ENCODE measurements at places on chromosomes 5 and 9.

GRCh38 chr9:130316430-130316829 lies 50.9 kb downstream of the HMCN2 start:
- no peak for DNase-seq

DNA sequence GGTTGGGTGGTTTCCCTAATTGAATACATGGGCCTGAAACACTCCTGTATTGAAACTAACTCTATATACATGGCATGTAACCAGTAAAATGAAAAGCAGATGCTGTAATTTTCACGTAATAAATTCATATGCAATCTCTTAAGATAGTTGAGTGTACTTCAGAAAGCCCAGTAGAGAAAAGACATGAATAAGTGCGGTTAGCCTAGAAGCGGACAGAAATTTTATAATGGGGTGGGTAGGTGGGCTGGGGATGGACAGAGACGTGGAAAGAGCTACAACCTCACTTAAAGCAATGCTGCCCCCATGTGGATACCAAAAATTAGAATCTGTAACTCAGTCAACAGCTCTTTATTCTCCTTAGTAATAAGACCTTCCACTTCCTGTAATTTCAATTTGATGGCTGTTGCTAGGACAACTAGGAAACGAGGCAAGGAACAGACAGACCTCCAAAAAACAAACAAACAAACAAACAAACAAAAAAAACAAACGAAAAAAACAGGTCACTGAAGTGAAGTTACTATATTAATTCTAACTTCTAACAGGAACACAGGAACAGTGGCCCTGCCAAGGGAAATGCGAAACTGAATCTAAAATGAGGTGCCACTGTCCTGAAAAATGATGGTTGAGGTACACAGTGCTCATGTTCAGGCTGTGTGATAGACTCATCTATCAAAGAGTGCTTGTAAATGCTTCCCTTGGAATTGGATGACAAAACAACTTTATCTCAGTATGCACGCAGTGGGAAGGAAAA lies 103.4 kb upstream of the GNA14 start:
- peak; percentile 50 for DNase-seq

- no peak for DNase-seq
These were observed 244.3 kb downstream of the CSNK1G3 start for GRCh38 chr5:123756318-123756665.

DNA sequence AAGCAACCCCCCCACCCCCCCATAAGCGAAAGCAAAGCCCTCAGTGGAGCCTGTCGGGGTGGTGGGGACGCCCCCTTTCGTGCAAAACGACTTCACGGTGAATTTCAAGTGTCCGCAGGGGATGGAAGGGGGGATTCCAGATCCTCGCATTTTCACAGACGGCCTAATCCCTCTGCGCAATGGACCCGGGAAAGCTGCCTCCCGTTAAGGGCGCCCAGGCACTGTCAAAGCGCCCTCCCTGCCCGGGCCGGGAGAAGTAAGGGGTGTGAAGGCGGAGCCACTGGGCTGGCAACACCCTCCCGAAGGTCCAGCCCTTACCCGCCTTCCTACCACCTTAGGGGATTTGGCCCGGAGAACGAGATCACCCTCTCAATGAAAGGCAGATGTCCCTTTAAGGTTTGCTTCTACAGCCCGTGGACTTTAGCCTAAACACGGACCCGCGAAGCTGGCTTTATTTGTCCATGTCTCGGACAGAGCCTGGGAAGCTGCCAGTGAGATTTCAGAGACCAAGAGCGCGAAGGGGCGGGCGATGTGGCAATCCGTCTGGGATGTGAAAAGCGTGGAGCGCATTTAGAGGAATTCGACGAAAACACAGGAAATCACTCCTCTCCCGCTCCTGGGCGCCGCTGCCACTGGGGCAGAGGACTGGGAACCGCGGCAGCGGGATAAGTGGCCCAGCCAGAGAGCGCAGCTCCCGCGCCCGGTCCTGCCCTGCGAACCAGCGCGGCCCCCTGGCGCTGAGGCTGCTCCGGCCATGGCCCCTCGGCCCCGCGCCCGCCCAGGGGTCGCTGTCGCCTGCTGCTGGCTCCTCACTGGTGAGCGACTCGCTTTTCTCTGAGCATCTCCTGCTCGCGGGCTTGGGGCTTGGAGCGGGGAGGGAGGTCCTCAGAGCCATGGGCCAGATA lies at the start of the genes ITGA1 and PELO:
Gene ITGA1, plus strand, starts transcription at position 317 of the 905 bp plus-strand sequence. Its CDS starts 438 bp downstream, at position 755.
Gene PELO, plus strand, starts transcription at position 317 of the 905 bp plus-strand sequence. CDS start 12,479 bp downstream, outside the sequence.
- DNase-seq: peak; percentile 63

GRCh38 chr5:168874713-168875380 lies 295.7 kb upstream of the PANK3 start:
- DNase-seq: peak; percentile 27
